ENCODE measurements at places on chromosomes 2 and 18. TPM values are rescaled to one million over a fixed set of nuclear protein-coding genes. Genes with fewer than 3 reads are reported as not detected.

EPB41L3 gene
- total RNA-seq: 0.77 TPM

CYS1 gene
- total RNA-seq: 0.07 TPM

TIA1 gene
- total RNA-seq: 98.6 TPM

FBXO48 gene
- 2.6 TPM for total RNA-seq

PAX8 gene
- total RNA-seq: 2.6 TPM

POTEI gene
- not detected for total RNA-seq

BCL2L11 gene
- total RNA-seq: 25.6 TPM

KANSL1L gene
- 4.0 TPM for total RNA-seq

DNA sequence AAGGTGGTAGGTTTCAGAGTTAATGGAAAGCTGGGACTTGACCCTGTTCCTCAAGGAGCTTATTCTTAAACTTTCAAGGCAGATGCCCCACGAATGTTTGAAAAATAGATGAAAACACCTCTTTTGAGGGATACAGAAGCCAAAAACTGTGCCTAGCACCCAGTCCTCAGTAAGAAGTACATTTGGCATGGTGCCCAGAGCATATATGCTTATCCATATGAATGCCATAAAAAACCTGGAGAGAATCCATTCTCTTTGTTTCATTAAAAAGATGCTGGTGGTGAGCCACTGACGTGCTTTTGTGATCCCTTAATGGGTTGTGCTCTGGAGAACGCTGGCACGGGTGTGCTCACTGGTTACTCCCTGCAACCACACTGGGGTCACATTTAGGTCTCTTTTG, 69.0 kb downstream of the IL1R2 start:
- DNase-seq: no peak

- DNase-seq: no peak
Observed at GRCh38 chr2:237358721-237359517, 55.0 kb downstream of the COL6A3 start.

DNA sequence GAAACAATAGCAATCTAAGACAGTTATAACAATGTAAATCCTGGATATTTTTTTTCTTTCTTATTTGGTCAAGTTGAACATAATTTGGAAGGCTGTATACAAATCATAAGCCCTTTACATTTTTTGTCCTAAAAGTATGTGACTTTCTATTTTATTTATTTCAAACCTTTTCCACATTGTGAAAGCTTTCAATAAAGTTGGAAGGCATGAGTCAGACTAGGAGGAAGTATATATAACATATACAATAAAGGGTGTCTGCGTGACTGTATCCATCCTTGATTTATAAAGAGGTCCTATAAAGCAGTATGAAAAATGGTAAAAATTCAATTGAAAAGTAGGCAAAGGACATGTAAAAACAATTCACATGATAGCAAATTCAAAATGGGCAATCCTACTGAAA, 44.4 kb downstream of the CRACDL start:
- DNase-seq: no peak

DNA sequence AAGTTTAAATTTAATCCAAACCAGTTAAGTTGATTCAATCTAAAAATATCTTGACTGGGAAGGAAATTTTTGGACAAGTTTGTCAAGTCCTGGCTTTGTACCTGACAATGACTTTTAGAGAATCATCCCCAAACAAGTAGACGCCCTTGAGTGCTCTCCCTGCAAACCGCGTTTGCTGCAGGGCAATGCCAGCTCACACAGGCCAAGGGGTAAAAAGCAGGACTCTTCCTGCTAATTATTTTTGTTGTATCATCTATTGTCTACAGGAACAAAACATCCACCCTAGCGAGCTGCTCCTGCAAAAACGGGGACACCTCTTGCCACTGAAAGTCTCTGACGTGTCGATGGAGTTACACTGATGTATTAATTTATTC, 10.9 kb downstream of the ID2 start:
- DNase-seq: no peak

- no peak for DNase-seq
Observed at GRCh38 chr18:26003356-26003755, 87.1 kb downstream of the SS18 start.

GRCh38 chr2:69733342-69734034, 8.4 kb upstream of the ANXA4 start:
- no peak for DNase-seq

GRCh38 chr2:63614448-63614968, 25.7 kb downstream of the MDH1 start:
- DNase-seq: no peak

DNA sequence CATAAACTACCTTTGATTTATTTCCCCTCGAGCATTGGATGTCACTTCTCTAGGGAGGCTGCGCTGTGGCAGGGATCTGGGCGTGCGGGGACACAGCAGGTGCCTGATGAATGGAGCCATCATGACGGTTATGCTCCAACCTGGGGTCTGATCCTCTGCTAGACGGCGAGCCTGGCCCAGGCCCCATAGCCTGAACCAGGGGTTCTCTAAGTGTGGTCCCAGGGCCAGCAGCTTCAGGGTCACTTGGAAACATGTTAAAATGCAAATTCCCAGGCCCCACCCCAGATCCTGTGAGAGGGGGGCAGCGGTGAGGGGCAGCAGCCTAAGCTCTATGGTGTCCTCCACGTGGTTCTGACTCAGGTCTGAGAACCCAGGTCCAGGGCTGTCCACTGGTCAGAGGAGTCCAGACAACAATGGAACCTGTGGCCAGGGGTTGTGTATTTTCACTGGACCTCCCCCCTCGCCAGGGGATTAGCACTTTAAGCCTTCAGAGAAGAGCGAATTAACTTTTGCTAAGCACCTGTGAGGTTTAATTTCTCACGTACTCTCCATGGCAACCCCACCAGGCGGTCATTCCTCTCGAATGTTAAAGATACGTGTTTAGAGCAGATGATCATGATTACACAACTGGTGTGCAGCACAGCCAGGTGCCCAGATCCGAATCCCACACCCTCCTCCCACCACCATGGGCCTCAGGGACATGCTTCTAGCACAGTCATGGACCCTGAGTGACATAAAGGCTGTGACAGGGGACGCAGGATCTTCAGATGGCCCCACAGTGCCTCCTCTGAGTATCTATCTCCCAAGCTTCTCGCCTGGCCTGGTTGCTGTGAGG, 1.6 kb upstream of the ARHGEF4 start:
- no peak for DNase-seq

GRCh38 chr2:97751752-97752151, 38.4 kb downstream of the ZAP70 start:
- DNase-seq: no peak

- DNase-seq: no peak
Observed at GRCh38 chr18:22409445-22409844, 8.3 kb downstream of the CTAGE1 start.

GRCh38 chr2:239041062-239041461, 193.2 kb downstream of the TWIST2 start:
- no peak for DNase-seq

- no peak for DNase-seq
Observed at GRCh38 chr2:12684471-12684936, 32.2 kb upstream of the TRIB2 start.

DNA sequence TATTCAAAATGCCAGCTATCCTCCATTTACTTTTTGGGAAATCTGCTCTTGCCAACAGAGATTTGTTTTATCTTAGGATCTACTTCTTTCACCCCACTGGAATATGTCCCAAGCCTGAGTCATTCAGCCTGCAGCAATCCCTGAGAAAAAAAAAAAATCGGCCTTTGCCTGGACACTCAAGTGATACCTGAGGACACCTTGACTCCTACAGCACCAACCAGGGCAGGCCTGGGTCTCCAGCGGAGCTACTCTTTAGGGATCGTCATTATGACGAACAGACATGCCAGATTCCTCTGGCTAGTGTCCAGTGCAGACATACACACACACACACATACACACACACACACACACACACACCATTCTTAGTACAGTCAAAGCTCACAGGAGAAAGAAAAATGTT, 2.2 kb upstream of the UGT1A6 start:
- DNase-seq: no peak

DNA sequence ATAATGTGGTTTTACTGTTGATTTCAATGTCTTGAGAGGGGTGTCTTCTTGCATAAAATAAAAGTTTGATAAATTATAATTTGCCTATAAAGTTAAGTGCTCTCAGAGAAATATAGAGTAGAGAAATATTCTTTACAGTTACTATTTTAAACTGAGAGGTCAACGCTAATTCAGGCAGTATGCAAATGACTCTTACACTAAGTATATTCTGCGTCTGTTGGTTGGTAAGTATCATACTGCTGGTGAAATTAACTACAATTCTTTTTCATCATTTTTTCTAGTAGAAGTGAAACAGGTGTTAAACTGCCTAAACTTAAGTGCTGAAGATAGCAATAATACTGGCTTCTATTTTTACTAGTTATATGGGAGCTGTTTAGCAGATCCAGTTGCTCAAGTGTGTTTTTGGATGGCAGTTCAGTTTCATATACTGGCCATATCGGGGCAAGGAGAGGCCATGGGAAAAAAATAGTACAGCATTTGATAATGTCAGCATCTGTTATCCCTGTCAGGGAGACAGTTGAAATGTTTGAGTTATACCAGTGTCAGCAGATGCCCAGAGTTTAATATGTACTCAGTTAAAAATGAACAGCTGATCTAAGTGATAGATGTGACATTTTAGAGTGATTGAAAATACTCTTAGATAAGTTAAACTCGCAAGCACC, 86.2 kb downstream of the MIB1 start:
- no peak for DNase-seq

GRCh38 chr2:172098287-172098649, 4.4 kb downstream of the DLX2 start:
- DNase-seq: no peak

- DNase-seq: no peak
Observed at GRCh38 chr18:28766721-28767120, 589.8 kb upstream of the CDH2 start.

DNA sequence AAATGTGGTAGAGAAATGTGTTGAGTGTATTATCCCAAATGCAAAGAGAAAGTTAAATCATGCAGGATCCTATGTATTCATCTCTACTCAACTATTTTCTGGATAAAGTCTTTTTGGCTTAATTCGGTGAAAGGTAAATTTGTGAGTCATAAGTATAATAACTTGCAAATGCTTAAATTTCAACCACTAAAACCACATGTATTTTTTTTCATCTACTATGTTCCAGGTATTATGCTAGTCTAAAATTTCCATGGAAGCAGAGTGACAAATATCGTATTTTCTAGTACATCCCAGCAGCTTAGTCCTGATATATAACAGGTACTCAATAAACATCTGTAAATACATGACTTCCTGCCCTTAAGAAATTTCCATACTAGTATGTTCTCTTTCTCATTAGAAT, 6.2 kb downstream of the ALS2 start:
- no peak for DNase-seq

- peak; percentile 64 for DNase-seq
Observed at GRCh38 chr2:73290049-73290839, 3.1 kb downstream of the EGR4 start.

- DNase-seq: no peak
Observed at GRCh38 chr2:51553476-51553875, 521.5 kb upstream of the NRXN1 start.

GRCh38 chr2:119723784-119724467, 35.8 kb upstream of the PTPN4 start:
- DNase-seq: peak; percentile 25

DNA sequence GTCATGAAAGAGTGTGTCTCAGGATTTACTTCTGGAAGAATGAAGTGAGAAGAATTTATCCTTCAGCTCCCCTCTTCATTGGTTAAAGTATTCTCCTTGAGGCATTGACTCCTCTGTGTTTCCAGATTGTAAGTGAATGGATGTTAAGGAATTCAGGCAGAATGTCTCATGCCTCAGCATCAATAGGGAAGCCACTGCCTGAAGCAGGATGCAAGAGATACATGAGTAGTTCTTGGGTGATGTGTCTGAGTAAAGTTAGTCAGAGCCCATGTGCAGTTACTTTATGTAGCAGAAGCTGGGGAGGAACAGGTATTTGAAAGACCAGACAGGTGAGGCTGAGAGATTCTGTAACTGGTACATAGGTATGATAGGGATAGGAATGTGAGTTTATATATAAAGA, 34.0 kb upstream of the TMEFF2 start:
- DNase-seq: no peak

DNA sequence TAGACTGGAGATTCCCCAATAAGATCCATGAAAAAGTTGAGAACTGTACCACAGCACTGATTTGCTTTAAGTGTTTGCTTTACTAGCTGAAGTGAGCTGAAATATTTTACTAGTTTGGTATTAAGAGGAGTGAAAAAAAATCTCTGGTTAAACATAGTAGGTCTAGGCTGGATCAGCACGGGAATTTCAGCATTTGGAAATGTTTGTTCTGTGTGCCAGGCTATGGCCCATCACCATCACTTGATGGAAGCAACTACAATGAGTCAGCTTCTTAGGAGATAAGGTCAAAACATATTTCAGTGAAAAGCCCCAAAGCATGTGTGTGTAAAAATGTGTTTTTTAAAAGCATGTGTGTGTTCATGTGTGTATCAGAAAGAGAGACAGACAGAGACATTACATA, 131.4 kb upstream of the DNMT3A start:
- no peak for DNase-seq

DNA sequence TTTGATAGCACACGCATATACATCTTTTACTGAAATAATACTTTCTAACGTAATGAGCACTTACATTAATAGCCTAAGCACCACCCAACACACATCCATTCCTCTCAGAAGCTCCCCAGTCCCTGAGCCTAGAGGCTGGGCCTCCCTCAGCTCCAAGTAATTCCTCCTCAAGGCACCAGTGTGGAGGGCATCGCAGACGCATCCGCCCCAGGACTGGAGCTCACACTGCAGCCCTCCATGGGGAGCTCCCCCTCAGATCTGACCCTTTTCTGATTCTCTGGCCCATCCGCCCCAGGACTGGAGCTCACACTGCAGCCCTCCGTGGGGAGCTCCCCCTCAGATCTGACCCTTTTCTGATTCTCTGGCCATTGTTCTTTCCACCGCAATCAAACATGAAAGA, 60.4 kb upstream of the SNTG2 start:
- no peak for DNase-seq

Data from activated CD4-positive, alpha-beta memory T cell treated with anti-CD3 and anti-CD28 coated beads for 36 hours (primary cell).